Stimulated activated CD8-positive, alpha-beta memory T cell treated with anti-CD3 and anti-CD28 coated beads, Interleukin-15, amount 100 ng/mL, for 1 hour (primary cell): ENCODE measurements at places on chromosomes 2 and 18.

GRCh38 chr2:193988784-193989183 is 1668.2 kb upstream of the SLC39A10 start:
- no peak for DNase-seq

- DNase-seq, result no peak
Observed at GRCh38 chr2:12931186-12931844, 214.6 kb downstream of the TRIB2 start.

- DNase-seq, result no peak
Observed at GRCh38 chr2:99970292-99970868, 172.0 kb downstream of the AFF3 start.

DNA sequence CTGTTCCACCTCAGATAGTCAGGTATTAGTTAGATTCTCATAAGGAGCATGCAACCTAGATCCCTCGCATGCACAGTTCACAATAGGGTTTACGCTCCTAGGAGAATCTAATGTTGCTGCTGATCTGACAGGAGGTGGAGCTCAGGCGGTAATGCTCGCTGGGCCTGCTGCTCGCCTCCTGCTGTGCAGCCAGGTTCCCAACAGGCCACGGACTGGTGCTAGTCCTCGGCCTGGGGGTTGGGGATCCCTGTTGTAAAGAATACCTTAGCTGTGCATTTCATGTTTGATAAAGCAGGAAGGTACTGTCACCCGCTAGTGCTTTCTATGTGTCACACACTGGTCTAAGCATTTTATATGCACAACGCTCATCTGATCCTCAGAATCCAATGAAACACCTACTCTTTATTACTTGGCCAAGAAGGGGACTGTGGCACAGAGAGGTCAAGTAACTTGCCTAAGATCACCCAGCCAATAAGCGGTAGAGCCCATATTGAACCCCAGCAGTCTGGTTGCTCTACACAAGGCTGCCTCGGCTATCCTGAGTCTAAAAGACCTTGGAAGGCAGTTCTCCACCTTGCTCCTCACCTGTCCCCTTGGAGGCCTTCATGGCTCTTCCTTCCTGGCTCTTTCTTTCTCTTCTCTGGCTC is 35.8 kb downstream of the SLC4A3 start:
- DNase-seq, result no peak

DNA sequence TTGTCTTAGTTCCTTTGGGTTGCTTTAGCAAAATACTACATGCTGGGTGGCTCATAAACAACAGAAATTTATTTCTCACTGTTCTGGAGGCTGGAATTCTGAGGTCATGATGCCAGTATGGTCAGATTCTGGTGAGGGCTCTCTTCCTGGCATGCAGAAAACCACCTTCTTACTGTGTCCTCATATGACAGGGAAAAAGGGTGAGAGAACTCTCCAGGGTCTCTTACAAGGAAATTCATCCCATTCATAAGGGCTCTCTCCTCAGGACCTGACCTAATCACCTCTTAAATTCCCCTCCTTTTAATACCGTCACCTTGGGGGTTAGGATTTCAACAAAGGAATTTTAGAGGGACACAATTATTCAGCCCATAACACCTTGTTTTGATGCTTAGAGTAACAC is 243.1 kb upstream of the TNP1 start:
- DNase-seq, result no peak

GRCh38 chr2:184677171-184677570 is 78.8 kb downstream of the ZNF804A start:
- no peak for DNase-seq

DNA sequence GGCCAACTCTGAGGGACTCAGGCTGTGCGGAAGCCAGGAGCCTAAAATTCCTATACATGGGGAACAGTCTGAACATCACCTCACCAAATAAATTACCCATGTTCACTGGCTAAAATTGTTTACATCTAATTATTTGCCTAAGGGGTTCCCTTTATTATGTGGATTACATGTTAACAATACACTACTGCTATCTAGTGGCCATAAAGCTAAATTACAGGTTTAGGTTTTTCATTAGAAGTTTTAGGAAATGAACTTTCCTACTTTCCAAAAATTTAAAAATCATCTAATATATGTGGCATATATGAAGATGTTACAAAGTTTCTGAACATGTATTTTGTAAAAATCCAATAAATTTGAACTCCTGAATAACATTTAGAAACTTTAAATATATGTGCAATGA is 40.3 kb downstream of the PLA2R1 start:
- no peak for DNase-seq

GRCh38 chr2:36245651-36246050 is 109.9 kb upstream of the CRIM1 start:
- no peak for DNase-seq

DNA sequence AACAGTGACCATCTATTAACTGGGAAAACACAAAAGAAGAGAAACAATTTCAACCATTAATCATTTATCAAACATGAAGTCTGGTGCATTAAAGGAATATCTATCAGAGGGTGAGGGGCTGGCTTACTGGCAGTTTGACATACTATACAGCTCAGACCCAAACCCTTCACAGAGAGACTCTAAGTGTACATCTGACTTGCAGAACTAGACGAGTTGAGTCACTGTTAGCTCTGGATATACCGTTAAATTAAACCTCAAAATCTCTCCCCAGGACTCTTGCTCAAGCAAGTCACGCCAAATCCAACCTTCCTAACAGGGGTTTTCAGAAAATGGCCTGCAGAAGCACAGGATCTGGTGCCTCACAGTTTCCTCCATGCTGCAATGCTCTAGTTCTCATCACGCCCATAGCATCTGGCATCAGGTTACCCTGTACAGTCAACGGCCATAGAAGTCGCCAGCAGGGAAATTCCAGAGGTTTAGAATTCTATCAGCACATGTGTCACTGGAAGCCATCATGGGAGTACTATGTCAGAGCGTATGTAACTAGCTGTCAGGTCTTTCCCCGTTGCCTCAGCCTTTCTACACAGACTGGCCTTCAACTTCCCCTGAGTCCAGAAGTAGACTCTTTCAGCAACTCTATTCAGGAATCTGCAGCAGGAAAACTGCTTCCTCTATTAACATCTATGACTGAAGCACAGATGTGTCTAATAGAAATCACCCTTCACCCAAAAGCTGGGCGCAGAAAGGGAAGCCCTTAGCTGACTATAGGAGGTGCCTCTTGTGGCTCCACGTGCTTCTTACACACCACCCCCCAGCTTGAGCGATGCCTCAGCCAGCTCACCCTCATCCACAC is 9.3 kb downstream of the TGOLN2 start:
- no peak for DNase-seq

DNA sequence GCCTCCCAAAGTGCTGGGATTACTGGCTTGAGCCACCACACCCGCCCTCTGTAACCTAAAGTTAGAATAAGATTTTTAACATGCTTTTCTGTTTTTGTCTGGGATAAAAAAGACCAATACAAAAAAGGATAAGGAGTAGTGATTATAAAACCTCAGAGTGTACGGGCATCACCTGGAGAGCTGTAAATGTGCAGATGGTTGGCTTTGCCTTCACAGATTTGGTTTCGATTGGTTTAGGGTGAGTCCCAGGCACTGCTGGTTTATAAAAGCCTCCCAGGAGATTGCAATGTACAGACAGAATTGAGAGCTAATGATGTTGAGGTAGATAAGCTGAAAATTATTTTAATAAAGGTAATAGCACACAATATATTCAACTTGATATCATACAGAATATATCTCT is 289.7 kb upstream of the FSHR start:
- no peak for DNase-seq

- no peak for DNase-seq
Observed at GRCh38 chr2:64932371-64933216, 56.6 kb upstream of the SLC1A4 start.

DNA sequence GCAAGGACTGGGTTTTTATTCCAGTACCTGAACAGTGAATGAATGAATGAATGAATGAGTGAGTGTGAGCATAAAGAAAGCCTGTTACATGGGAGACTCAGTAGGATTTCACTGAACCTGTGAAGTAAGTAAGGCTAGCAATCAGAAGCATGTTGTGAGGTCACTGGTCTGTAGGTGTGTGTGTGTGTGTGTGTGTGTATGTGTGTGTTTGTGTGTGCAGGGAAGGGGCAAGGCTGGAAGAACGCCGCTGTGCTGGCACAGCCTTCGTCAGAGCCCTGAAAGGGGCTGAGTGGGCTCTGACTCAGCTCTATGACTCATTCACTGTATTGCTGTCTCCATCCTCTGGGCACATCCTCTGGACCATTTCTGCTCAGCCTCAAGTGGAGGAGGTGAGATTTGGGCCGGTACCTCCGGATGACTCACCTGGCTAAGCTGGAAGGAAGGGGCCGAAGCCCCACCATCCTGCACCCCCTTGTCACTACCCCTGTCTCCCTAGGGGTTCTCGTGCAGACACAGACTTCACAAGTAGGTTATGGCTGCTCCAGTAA is 51.4 kb upstream of the MRPL33 start:
- DNase-seq, result no peak

GRCh38 chr2:39227628-39228412 is 15.9 kb downstream of the CDKL4 start:
- peak; percentile 71 for DNase-seq

- no peak for DNase-seq
Observed at GRCh38 chr18:8980496-8980895, 122.0 kb upstream of the NDUFV2 start.

DNA sequence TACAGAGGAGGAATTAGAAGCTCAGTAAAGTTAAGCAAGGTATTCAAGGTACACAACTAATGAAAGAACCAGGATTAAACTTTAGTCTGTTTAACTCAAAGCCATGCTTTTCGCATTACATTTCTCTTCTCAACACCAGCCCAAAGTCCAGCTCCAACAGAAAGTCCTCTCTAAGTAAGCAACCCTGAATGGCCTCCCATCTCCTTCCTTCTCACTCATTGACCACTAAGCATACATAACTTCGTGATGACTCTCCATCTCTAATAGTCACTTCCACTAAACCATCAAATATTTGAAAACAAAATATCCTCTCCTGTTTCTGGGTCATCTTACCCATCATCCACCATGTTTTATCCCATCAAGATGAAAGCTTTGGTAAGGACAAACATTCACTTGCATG is 219.8 kb downstream of the RAD51AP2 start:
- DNase-seq, result no peak

- DNase-seq, result no peak
Observed at GRCh38 chr2:176178757-176179295, 9.6 kb upstream of the HOXD1 start.

DNA sequence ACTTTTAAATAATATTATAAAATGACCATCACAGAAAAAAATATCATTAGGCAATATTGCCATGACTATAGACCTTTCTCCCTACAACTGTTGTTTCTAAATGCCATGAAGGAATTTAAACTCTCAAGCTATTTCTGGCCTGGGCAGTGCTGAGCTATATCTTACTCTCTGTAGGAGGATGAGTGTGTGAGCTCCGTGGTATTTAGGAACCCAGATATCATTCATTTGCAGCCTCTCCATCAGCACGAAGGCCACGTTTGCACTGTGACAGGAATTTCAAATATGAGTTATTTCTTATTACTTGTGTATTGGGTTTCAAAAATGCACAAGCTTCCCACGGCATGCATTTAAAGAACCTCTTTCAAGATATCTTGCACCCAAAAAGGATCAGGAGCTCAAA is 35.0 kb upstream of the SOX11 start:
- DNase-seq, result no peak

DNA sequence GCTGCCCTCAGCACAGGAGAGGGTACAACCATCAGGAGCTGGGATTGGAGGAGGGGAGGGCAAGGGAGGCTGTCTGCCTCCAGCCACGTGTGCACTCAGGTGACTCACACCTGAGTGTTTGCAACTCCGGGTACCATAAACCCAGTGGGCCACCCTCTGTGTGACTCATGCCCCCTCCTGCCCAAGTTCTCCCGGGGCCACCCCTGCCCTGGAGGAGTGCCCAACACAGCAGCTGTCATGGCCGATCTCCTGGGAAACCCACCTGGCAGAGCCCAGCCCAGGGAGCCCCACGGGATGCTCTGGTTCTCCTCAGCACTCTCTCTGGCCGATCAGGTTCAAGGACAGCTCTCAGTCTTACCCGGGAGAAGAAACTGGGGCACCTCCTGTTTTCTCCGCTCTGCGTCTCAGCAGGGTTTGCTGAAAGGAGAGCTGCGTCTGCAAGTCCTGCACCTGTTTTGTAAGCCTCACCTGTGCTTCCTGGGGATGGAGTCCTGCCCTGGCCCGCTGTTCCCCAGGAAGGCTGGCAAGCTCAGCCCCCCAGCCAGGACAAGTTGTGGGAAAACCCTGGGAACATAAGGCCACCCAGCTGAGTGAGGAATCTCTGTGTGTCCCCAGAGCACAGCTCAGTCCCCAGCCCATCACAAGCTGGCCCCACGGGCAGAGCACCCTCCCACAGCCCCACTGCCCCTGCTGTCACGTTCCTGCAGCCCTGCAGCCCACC is 44.0 kb upstream of the UBE2F start:
- DNase-seq, result no peak

- peak; percentile 23 for DNase-seq
Observed at GRCh38 chr2:9139491-9140443, 66.8 kb upstream of the ASAP2 start.

DNA sequence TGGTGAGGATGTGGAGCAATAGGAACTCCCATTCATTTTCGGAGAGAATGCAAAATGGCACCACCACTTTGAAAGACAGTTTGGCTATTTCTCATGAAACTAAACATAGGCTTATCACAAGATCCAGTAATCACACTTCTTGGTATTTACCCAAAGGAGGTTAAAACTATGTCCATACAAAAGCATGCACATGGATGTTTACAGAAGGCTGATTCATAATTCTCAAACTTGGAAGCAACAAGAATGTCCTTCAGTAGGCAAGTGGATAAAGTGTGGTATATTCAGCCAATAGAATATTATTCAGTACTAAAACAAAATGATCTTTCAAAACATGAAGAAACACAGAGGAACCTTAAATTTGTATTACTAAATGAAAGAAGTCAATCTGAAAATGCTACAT is 440.6 kb downstream of the FBXO15 start:
- DNase-seq, result no peak

DNA sequence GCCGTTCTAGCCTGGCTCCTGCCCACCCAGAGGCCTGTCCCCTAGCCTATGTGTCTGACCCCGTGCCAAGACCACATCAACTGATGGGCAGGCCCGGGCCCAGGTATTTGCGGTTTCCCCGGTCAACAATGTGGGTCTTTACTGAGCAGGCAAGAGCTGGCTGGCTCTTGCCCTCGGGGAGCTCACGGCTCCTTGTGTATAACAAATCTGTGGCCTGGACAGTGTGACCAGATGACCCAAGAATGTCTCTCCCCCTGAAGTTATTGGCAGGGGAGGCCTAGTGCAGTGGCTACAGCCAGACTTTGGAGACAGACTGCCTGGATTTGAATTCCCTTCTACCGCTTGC is 179.6 kb downstream of the KLHL29 start:
- no peak for DNase-seq

- no peak for DNase-seq
Observed at GRCh38 chr2:12435430-12436222, 281.1 kb upstream of the TRIB2 start.

GRCh38 chr2:88481691-88482336 is 29.3 kb upstream of the FOXI3 start:
- no peak for DNase-seq
